Inflammatory macrophage (primary cell): ENCODE measurements at places on chromosomes 4 and X.

- no peak for DNase-seq
Observed at GRCh38 chrX:2484721-2485648, 15.8 kb downstream of the DHRSX start.

DNA sequence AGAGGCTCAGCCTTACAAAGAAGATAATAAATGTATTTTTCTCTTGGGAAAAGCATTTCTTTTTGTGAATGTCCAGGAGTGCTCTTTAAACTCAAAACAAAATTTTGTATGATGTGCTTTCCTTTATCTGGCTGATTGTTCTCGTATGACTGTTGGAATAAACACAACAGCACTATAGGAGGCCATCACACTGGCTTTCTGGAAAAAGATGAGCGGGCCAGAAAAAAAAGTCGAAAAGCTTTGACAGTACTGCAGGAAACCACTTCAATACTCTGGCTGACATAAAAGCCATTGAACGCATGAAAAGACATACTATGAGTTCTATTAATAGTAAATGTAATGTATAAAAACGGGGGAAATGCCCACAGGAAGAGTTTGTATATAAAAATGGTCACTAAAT, 64.7 kb upstream of the CTSO start:
- no peak for DNase-seq

DNA sequence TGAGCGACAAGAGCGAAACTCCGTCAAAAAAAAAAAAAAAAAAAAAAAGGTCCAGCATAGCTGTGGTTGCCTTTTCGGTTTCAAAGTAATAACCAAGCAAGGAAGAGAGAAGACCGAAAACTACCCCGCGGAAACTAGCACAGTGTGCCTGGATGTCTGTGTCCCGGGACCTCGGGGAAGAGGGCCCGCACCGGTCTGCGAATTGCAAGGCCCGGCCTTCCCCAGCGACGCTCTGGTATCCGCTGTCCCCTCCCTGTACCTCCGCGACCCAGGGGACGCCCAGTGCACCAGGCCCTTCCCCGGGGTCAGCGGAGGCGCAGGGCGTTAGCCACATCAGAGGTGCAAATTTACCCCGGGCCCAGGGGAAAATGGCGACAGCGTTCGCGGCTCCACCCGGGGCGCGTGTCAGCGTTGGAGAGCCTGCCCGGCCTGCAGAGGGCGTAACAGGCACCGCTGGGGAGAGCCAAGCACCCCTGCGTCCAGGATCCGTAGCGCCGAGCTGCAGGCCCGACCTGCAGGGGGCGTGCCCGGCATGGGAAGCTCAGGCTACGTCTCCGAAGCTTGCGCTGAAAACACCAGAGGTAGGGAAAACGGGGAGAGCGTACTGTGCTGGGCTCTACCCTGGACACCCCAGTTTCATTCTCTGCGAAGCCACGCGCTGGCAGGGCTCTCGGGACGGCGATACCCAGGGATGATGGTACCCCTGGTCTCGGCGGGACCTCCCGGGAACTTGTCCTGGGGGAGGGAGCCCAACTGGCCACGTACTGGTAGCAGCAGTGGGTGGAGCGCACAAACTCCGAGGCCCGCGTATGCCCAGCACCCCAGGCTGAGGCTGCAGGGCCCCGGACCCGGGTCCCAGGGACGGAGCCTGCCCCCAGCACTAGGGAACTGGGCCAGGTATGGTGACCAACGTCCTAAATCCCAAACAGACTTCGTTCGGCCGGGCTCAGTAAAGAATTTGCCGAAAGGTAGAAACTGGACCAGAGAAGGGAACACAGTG, 16.2 kb downstream of the NKX6-1 start:
- DNase-seq = no peak

DNA sequence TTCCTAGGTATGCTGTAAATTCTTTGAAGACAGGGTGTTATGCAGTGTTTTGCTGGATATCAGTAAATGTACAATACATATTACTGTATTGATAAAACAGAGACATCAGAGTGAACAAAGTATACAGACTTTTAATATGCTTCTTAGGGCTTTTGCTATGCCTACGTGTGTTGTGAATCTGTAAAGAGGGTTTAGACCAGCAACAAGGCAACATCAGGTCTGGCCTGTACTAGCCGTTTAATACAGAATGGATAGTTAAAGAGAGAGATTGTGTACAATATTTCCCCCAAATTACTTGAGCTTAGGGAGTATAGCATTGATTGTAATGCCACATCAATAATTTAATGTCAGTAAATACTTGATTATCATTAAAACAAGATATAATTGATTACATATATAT, 75.2 kb downstream of the PAQR3 start:
- DNase-seq = no peak

GRCh38 chr4:78692822-78693170, 83.4 kb upstream of the BMP2K start:
- DNase-seq = no peak

DNA sequence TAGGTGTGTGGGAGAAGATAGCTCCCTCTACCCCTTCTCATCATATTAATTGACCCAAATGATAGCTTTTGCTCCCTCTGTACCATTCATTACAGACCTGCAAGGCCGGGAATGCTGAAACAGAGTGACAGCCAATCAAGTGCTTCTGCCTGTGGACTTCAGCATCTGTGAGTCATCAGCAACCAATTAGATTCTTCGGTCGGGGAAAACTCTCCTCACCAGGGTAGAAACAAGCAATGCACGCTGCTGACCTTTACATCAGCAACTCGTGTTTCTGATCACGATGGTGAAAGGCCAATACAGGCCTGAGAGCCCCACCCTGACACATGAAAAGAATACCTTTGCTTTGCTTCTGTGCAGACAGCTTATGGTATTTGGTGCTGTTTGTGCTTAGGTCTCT, 347.2 kb upstream of the DDX53 start:
- DNase-seq = no peak

GRCh38 chrX:36071061-36071460, 151.5 kb downstream of the CFAP47 start:
- DNase-seq = no peak

GRCh38 chrX:68183612-68184214, 249.6 kb downstream of the OPHN1 start:
- DNase-seq = peak; percentile 19

GRCh38 chr4:53676402-53676871, 85.2 kb upstream of the LNX1 start:
- DNase-seq = peak; percentile 64

- DNase-seq = no peak
Observed at GRCh38 chr4:152269448-152270191, 266.3 kb downstream of the FBXW7 start.

DNA sequence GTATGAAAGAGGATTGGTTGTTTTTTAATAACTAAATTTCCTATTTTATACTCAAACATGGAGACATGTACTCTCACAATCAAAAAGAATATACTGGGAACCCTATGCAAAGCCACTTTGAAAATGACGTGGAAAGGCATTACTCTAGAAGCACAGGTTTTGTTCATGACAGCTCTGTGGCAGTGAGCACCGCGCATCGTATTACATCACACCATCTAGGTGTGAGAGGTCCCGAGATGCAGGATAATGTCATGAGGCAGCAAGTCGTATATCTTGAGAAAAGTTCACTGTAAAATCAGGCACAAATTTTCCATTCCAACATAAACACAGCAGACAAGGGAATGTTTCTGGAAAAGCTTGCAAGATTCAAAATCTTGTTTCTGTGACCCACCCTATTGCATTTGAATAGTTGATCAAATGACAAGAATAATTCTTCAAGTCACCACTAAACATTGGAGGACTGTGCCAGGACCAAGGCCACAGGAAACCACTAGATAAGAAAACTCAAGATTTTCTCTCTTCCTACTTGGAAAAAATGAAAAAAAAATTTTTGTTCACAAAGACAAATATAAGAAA, 127.6 kb downstream of the LDB2 start:
- DNase-seq = no peak

DNA sequence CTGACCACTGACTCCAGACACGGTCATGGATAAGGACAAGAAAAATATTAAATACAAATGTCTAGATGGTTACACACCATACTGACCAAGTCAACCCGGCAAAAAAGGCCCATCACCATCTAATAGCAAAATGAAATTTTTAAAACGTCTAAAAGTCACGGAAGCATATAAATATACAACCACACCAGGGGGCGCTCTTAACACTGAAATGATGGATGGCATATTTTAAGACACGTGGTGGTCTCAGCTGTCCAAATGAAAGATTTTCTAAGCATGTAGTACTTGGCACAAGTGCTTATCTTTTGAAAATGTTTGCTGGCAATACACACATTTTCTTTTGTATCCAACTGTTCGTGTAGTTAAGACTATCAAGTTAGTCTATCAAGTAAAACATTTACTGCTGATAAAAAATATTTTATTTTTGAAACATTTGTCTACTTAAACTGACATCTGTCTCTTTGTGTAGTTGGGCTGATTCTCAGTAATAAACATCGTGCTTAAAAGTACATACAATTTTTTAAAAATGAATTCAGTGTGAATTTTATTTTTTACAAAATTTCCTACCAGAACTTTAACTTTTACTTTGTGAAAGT, 64.6 kb downstream of the COX7B2 start:
- DNase-seq = peak; percentile 59

- no peak for DNase-seq
Observed at GRCh38 chrX:153973127-153974002, 811 bp downstream of the TMEM187 start.

DNA sequence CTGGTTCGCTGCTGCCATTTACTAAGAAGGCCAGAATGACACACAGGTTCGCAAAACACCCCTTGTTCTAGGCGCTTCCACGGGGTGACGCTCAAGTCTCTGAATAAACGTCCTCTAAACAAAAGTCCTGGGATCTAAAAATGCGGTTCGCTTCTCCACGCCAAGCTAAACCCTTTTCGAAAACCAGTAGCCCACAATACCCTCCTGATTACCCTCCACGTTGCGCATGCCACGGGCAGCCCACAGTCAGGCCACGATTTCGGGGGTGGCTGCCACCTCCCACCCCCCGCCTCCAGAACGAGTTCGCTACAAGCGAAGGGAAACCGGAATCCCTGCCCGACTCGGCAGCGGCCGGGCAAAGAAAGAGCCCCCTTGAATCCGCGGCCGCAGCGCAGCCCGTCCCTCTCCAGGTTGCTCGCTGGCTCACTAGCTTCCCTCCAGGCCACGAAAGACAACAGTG, 423 bp downstream of the RPL39 start:
- DNase-seq = peak; percentile 41

GRCh38 chr4:135277068-135277979, 1075.7 kb upstream of the PABPC4L start:
- no peak for DNase-seq

- DNase-seq = no peak
Observed at GRCh38 chrX:47178337-47178736, 15.3 kb upstream of the UBA1 start.

- DNase-seq = no peak
Observed at GRCh38 chr4:85391071-85391470, 83.9 kb upstream of the ARHGAP24 start.

- DNase-seq = no peak
Observed at GRCh38 chr4:126404549-126404948, 1089.8 kb downstream of the FAT4 start.

GRCh38 chr4:84530454-84530853, 31.4 kb upstream of the NKX6-1 start:
- DNase-seq = no peak

GRCh38 chr4:84915396-84915780, 51.1 kb downstream of the WDFY3 start:
- DNase-seq = no peak

GRCh38 chrX:136157187-136157586, 9.9 kb downstream of the FHL1 start:
- DNase-seq = peak; percentile 2

DNA sequence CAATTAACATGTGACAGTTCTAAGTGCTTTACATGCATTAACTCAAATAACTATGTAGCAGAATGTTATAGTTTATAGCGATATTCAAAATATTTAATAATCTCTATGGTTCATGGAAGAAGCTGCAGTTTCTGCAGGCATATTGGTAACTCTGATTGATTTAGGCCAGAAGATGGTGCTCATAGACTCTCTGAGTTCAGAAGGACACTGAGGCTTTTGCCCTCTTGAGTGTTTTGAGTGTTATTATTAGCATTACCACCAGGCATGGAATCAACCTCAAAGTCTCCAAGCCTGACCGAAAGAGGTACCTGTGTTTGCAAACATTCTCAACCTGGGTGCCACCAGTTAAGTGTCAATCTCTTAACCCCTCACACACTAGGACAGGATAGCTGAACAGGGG, 792.3 kb upstream of the PCDH7 start:
- no peak for DNase-seq

- no peak for DNase-seq
Observed at GRCh38 chrX:150761176-150761818, 68.1 kb downstream of the MTMR1 start.

DNA sequence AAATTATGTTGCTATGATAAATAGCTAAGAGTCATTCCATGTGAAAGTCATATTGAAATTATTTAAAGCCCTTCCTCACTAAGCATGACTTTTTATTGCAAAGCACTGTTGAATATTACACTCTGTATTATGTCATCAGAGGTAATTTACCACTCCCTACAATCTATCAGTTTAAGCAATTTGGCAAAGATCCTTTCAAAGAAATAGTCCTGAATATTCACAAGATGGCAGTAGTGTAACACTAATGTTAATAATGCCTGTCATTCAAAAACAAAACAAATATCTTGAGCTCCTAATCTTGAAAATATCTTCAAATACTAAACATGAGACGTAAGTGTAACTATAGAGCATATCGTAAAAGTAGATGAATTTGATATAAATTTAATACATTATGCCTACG, 208.6 kb upstream of the TECRL start:
- no peak for DNase-seq

DNA sequence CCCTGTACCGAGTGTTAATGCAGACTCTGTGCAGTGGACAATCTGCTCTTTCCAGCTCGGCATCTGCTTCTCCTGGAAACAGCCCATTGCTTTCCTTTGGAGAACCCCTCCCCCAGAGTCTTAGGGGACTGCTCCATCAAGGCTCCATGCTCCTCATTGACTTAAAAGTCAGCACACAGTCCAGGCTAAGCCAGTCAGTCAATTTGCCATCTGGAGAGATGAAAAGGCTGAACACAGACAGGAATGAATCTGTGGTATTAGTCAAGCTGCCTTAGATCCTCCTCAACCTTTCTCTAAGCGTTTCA, 20.3 kb downstream of the ATP8A1 start:
- DNase-seq = no peak

- DNase-seq = peak; percentile 61
Observed at GRCh38 chr4:85777908-85778631, 303.1 kb downstream of the ARHGAP24 start.

DNA sequence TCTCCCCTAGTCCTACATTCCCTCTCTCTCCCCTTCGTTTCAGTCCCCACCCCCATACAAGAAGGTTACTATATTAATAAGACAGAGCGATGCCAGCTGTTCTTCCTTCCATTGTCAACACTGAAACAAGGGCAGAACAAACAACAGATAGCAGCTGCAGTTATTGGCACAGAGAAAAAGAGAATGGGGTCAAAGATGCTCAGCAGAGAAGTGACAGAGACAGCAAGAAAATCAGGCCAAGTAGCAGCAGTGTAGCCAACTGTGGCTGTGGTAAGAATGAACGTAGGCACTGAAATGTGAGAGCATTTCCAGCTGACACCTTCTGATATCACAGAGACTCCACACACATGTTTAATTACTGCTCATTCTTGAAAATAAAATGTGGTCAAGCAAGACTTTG, 641.8 kb downstream of the FSTL5 start:
- no peak for DNase-seq

- peak; percentile 15 for DNase-seq
Observed at GRCh38 chrX:23854945-23855344, 52.8 kb downstream of the APOO start.
